ENCODE measurements at places on chromosomes 11 and 22.

DNA sequence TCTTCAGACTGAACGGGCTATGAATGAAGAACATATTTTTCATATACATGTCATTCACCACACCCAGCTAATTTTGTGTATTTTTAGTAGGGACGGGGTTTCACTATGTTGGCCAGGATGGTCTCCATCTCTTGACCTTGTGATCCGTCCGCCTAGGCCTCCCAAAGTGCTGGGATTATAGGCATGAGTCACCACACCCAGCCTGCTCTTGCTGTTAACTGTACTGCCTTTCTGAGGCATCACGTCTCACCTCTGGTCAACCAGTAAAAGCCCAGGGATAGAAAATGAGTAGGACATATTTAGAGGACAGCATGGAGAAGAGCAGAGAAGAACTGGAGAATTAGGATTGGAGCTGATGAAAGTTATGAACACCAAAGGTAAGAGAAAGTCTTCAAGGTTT, 55.6 kb downstream of the APOL3 start:
- no peak for DNase-seq

- DNase-seq: no peak
Observed at GRCh38 chr11:28666632-28667031, 558.4 kb downstream of the METTL15 start.

DNA sequence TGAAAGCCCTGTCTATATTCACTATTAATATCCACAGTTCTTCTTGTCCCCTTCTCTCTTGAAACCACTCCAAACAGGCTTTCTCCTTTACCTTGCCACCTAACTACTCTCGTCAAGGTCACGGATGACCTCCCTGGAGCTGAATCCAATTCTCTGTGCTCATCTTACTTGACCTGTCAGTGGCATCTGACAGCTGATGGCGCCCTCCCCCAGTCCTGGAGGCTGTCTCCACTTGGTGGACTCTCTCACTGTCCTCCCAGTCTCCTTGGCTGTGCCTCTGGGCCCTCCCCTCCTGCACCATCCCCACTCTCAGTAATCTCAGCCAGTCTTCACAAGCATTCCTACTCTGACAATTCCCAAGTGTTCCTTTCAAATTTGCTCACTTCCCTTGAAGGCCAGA, 8.7 kb downstream of the TNKS1BP1 start:
- no peak for DNase-seq

DNA sequence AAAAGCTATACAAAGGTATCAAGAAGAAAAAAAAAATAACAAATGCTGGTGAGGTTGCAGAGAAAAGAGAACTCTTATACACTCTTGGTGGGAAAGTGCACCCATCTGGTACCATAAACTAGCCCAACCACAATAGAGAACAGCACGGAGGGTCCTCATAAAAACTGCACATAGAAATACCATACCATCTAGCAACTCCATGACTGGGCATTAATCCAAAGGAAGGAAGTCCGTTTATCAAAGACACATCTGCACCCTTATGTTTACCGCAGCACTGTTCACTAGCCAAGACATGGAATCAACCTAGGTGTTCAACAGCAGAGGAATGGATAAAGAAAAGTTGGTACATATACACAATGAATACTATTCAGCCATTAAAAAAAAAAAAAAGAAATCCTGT, 10.8 kb upstream of the CLDN5 start:
- DNase-seq: no peak

- no peak for DNase-seq
Observed at GRCh38 chr11:101497291-101497690, 86.5 kb downstream of the TRPC6 start.

DNA sequence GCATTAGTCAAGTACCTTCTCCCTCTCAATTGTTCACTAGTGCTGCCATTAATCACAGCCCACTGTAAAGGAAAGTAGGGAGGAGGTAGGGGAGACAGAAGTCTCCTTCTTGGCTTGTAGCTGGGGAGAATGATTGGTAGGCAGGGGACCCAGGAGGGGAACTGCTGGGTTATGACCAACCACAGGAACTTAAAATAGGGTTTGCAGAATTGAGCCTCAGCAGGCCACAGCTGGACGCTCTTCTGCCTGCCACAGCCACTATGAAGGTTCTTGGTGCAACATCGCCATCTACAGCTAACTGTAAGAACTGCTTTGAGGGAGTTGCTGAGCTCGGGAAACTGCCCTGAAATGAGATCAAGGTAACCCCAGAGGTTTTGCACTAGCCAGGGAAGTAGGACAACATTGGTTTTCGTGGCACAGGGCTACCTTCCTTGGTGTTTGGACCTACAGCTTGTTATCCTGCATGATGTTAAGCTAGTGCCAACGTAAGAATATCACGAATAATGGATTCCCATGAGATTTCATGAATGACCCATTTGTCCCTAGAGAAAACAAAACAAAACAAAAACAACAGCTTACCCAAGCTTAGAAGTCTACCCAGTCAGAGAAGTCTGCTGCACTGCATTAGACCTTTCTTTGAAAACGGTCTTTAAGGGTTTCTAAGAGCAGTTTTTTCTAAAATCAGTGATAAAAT, 787.1 kb upstream of the API5 start:
- DNase-seq: no peak

DNA sequence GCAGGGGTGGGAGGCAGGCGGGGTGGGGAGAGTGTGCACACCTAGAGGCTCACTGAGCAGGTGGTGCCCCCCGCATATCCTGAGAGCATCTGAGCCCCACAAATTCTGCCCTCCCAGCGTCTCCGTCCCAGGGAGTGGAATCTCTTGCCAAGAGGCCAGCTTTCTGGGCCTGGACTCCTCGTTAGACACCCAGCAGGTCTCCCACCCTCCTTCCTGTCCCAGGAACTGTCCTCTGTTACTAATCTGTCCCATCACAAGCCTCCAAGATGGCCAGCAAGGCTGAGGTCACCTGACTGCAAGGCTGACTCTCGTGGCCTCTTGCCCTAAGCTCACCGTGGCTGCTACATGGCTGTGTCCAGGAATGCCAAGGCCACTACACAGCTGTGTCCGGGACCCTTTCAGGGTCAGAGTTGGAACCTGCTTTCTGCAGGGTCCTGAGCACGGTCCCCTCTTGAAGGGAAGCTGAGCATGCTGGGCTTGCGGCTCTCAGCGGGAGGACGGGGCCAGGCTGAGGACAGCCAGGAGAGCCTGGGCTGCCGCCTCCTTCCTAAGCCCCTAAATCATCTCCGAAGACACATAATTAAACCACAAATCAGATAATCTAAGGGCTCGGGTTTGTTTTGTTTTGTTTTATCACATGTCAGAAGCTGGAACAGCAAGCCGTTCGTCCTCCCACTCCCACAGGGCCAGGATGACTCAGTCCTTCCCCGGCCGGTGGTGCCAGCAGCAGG, 1327.3 kb downstream of the TBC1D22A start:
- DNase-seq: no peak

GRCh38 chr22:29830585-29830984, 7.5 kb downstream of the ASCC2 start:
- DNase-seq: no peak

DNA sequence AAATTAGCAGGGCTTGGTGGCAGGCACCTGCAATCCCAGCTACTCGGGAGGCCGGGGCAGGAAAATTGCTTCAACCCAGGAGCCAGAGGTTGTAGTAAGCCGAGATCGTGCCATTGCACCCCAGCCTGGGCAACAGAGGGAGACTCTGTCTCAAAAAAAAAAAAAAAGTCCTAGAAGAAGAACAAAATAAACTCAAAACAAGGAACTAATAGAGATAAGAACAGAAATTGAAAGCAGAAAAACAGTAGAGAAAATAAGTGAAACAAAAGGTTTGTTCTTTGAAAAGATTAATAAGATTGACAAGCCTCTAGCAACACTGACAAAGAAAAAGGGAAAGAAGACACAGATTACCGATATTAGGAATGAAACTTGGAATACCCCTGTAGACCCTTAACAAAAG, 45.1 kb upstream of the CBX7 start:
- no peak for DNase-seq

GRCh38 chr22:30287648-30288418, 1.5 kb downstream of the CASTOR1 start:
- peak; percentile 85 for DNase-seq

DNA sequence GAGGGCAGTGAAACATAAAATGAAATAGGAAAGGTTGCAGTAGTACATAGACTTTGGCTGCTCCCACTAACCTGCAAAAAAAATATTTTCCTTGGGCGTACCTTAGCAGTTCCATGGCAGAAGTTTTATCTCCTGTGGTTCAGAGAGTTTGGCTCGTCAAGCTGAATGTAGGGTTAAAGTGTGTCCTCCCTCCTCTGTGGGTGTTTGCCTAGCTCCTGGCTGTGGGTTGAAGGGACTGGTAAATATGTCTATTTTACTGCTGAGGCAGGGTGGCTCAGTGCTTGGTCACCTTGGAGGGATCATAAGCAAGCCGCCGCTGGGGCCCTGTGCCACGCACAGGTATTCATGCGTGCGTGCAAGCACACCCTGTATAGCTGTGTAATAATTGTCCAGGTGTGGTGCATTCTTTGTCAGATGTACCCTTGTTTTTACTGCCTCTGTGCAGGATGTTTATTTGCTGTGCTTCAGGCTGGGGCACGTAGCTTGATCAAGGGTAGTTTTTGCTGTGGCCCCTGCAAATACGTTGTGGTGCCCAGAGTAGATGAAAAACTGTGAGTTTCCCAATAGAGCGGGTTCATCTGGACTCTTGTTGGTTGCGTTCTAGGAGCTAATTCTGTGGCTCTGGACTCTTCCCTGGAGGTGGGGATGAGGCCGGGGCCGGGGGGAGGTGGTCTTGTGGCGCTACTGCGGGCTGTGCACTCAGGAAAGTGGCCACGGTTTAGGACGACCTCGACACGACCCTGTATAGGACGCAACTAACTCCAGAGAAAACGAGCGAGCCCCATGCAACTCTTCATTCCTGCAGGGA, 732 bp upstream of the SORL1 start:
- DNase-seq: no peak

DNA sequence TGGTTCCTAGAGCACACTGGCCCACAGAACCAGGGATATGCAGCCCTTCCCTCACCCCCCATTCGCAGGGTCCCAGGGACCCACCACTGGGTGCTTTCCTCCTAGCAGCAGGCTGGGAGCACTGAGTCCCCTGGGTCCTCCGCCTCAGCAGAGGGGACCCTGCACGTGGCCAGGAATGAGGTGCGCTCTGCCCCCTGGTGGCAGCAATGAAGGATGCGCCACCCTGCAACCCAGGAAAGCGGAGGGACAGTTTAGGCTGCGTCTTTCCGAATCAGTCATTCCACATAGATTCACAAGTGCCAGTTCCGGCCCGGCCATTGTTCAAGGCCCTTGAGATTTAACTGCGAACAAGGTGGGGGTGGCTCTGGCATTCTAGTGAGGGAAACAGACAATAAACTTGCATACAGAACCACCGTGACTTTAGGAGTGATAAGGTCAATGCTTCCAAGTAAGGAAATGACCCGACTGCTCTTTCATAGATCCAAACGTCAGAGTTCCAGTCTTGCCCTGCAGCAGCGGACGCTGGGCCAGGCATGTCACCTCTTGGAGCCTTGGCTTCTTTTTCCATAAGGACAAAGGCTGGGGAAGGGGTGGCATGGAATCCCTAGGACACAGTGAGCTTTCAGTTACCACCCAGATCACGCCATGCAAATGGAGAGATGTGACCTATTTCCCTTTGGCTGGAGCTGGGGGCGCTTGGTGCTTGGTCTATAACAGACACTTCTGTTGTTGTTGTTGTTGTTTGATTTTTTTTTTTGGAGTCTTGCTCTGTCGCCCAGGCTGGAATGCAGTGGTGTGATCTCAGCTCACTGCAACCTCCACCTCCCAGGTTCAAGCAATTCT, 7.7 kb downstream of the RIN1 start:
- DNase-seq: peak; percentile 76

GRCh38 chr11:64260147-64260708, 8.9 kb downstream of the PLCB3 start:
- no peak for DNase-seq

DNA sequence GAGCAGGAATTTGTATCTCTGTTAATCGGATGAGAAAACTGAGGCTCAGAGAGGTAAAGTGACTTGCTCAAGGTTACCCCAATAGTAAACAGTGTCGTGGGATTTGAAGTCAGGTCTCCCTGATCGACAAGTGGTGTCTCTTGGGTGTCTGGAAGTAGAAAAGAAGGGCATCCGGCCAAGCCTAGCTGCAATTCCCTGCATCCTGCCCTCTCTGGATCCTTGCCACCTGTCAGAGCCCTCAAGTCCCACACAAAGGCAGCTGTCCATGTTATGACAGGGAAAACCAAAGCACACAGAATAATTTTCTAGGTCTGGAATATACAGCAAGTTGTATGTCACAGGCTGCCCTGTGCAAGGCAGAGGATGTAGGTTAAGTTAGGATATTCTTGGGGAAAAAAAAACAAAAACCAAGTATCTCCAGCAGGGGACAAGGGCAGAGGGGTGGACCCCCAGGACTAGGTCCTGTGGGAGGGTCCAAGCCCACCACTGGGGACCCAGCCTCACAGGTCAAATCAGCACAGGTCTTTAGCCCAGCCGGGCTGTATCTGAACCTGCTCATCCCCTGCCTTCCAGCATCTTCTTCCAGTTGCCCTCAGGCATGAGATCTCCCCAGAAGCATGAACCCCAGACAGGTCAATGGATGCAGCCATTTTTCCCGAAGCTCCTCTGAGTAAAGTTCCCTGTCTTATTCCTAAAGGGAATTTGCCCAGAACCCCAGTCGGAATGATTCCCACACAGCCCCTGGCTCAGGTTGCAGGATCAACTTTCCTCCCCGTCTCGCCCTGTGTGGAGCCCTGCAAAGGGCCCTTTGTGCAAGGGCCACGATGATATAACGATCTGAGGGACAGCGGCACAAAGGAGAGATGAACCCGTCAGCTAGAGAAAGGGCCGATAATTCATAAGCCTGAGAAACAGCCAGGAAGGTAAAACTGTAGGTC, 15.0 kb downstream of the USH1C start:
- DNase-seq: no peak

GRCh38 chr11:46521961-46522681, 71.7 kb downstream of the AMBRA1 start:
- no peak for DNase-seq

DNA sequence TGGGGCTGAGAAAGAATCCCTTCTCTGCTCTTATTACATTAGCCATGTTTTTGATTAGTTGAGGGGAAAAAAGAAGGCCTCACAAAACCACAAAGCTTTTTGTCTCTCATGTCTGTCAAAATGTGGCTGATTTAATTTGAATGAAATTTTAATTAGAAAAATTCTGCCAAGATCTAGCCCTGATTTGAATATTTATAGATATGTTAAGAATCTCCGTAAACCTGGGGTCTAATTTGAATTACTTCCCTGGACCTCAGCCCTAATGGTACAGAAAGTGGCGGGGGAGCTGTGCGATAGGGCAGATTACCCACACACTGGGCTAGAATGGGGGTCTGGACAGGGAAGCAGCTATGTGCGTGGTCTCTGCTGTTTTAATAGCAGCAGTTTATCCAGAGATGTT, 141.3 kb upstream of the TTC12 start:
- no peak for DNase-seq

- DNase-seq: no peak
Observed at GRCh38 chr11:129373489-129373953, 2.1 kb upstream of the BARX2 start.

GRCh38 chr11:62705880-62706849, 1.1 kb downstream of the BSCL2 start:
- DNase-seq: peak; percentile 92

Data from activated T-cell treated with anti-CD3 and anti-CD28 coated beads for 24 hours (primary cell).